ENCODE measurements at places on chromosomes 5 and 9. TPM values are rescaled to one million over a fixed set of nuclear protein-coding genes. Genes with fewer than 3 reads are reported as not detected.

DNA sequence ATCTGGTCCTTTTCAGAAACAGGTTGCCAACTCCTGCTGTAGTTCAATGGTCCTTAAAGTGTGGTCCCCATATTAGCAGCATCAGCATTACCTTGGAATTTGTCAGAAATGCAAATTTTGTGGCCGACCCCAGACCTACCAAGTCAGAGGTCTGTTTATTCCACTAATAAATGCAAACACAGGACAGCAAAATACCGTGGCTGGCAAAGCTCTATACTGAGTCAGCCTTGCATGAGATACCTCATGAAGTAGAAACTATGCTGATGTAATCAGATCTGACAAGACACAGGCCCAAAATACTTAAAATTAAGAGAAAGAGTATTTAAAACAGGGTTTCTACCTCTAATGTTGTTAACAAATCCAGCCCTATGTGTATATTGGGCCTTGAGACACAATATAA is 3.0 kb downstream of the GOLM1 start:
- DNase-seq: no peak

DNA sequence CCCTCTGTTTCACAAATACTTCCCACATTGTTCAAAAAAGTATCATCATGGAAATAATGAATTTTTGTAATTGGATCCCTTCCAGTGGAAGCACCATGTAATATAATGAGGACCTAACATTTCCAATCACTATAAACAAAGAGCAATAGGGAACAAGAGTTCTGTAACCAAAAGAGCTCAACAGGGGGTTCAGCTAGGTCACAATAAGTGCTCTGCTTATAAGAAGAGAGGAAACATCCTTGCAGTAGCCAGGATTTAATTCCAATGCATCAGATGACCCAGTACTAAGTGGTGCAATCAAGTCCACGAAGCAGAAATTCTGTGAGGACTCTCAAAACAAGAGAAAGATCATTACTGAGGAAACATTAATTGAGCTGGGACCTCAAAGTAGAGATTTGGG is 5.9 kb downstream of the SERINC5 start:
- DNase-seq: peak; percentile 45

DNA sequence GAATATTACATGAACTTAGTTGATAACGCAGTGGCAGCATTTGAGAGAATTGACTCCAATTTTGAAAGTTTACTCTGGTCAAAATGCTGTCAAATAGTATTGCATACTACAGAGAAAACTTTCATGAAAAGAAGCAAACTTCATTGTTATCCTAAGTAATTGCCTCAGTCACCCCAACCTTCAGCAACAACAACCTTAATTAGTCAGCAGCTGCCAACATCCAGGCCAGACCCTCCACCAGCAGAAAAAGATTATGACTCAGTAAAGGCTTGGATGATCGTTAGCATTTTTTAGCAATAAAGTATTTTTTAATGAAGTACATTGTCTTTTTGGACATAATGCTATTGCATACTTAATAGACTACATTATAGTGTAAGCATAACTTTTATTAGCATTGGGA is 40.8 kb upstream of the SPDL1 start:
- no peak for DNase-seq

GRCh38 chr5:107812570-107813141 is 141.9 kb upstream of the EFNA5 start:
- DNase-seq: no peak

Gene SCGB3A1
- not detected for total RNA-seq

DNA sequence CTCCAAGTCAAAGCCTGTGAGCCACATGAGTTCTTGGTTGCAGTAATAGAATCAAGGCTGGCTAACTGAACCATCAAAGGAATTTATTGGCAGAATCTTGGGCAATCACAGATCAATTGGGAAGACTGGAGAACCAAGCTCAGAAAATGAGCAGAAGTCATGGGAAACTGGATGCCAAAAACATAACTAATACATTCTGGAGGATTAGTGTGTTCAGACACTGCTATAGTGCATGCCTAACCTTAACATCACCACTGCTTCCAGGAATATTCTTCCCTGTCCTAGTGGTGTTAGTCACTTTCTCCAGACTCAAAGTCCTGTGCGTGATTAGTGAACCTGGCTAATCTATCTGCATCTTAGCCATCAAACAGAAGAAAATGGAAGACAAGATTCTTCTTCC is 843.7 kb downstream of the EFNA5 start:
- no peak for DNase-seq

DNA sequence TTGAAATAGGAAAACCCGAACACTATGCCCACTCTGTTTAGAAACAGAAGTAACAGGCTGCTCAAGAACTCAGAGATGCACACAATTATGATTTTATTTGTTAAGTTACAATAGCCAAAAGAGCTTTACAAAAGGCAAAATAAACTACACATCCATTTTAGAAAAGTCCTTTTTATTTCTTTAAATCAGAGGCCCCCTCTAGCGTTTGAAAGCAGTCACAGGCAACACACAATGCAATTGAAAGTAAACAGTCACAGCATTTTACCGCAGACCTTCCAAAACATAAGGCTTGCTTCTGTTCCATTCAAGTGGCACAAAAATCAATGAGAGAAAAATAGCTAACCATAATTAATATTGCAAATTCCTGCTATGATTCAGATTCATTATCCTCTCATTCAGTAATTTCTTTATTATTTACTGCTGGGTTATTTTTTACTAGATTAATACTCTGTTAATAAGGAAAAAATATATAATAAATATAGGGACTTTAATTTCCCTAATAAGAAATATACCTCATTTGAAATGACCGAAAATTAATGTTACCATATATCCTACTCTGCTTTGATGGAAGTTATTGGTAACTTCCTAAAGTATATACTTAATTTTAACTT is 78.3 kb downstream of the CEP120 start:
- peak; percentile 76 for DNase-seq

- DNase-seq: no peak
These were observed 23.7 kb downstream of the SNX30 start for GRCh38 chr9:112774006-112774996.

GRCh38 chr5:151464101-151464500 is 16.7 kb downstream of the SLC36A1 start:
- DNase-seq: no peak

DNA sequence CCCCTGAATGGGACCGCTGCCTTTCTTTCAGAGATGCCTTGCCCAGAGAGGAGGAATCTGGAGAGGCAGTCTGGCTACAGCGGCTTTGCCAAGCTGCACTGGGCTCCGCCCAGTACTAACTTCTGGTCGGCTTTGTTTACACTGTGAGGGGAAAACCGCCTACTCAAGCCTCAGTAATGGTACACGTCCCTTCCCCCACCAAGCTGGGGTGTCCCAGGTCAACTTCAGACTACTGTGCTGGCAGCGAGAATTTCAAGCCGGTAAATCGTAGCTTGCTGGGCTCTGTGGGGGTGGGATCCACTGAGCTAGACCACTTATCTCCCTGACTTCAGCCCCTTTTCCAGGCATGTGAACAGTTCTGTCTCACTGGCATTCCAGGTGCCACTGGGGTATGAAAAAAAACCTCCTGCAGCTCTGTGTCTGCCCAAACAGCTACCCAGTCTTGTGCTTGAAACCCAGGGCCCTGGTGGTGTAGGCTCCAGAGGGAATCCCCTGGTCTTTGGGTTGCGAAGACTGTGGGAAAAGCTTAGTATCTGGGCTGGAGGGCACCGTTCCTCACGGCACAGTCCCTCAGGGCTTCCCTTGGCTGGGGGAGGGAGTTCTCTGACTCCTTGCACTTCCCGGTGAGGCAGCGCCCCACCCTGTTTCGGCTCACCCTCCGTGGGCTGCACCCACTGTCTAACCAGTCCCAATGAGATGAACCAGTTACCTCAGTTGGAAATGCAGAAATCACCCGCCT is 171.2 kb downstream of the CWC27 start:
- peak; percentile 59 for DNase-seq

GRCh38 chr5:154409230-154409840 is 36.5 kb upstream of the SAP30L start:
- DNase-seq: no peak

GRCh38 chr9:116383133-116383532 is 229.5 kb downstream of the PAPPA start:
- no peak for DNase-seq

GRCh38 chr9:111953444-111953843 is 56.8 kb downstream of the UGCG start:
- DNase-seq: no peak

DNA sequence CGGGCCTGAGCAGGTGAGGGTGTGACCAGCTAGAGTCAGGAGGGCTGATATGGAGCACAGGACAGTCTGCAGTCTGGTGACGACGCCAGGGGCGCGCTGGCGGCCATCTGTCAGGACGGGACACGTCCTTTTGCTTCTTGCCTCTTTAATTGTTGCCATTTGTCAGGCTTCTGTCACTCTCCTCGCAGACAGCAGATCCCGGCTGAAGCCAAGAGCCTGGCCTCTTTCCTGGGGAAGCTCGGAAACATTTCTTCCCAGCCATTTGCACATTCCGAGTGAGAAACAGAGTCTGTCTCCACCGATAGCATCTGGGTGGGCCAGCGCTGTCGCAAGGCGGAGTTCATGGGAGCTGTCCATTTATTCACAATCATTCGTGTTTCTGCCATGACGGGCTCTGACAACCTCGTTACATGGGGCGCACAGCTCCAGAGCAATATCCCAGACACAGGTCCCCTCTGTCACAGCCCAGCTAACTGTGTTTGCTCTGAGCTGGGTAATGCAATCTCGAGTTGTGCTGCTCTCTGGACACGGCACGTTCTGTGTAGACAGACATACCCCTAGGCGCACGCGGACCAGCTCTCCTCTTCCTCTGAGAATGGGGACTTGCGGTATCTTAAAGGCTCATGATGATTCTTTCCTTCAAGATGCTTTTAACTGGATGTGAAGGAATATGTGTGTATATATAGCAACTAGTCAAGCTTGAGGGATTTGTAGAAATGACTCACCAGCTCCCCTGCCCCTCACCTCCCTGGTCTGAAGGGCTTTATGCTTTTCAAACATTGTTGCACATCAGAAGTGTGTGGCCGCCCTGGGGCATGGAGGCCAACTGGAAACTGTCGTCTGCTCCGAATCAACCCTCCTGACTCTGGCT is 105.3 kb upstream of the FCN2 start:
- no peak for DNase-seq

DNA sequence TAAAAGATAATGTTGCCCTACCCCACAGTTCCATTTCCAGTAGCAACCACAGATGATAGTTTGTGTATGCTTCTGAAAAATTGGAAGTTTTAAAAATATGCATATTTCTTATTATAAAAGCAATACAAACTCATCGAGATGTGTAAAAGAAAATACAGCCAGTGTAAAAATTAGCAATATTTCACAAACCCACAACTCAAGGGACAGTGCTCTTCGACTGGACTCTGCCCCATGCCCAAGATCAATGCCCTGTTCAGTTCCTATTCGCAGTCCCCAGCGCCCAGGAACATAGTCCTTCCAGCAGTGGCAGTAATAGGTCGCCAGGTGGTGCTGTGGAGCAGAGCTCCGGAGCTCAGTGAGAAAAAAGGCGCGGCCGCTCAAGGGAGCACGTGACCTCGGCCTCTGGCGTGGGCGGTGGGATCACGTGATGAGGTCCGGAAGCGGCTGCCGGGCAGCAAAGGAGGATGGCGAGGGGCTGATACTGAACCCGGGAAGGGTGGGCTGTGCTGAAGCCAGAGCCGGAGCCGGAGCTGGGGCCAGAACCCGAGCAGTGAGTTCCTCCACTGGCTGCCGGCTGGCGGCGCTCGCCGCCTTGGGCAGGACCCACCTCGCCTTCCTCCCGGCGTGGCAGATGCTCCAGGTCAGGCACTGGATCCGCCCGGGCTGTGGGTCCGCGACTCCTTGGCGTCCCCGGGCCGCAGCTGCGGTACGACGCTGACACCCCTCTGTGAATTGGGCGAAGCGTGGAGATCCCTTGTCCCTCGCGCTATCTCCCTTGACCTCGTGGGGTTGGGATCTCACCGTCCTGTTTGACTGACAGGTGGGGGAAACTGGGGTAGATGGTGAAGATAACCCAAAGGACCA is at the start of gene SLC36A1:
Gene SLC36A1, plus strand, starts transcription at position 430 of the 864 bp plus-strand sequence. CDS start 11,190 bp downstream, outside the sequence.
- DNase-seq: peak; percentile 99

- DNase-seq: no peak
These were observed 128.9 kb downstream of the PDE8B start for GRCh38 chr5:77339337-77339890.

GRCh38 chr5:130424341-130424740 is 520.1 kb downstream of the CHSY3 start:
- DNase-seq: no peak

GRCh38 chr5:93189707-93190120 is 391.3 kb downstream of the NR2F1-AS1 start:
- no peak for DNase-seq

GRCh38 chr9:128054087-128054486 is 13.0 kb downstream of the NAIF1 start:
- DNase-seq: no peak

DNA sequence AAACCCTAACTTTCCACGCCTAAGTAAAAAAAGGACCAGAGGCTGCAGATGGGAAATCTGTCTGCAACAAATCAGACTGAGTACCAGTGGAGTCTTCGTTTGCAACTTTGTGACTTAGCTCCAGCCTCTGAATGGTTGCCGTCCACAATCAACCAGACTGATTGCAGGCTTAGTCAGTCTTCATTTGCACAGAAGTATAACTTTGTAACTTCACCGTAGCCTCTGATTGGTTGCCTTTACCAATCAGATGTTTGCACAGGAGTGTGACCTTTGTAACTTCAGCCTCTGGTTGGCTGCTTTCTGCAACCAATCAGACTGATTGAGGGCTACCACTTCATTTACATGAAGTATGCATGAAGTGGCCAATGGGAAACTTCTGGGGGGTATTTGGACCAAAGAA is 53.7 kb downstream of the TGFBR1 start:
- no peak for DNase-seq

- no peak for DNase-seq
These were observed 25.8 kb downstream of the FBXL7 start for GRCh38 chr5:15525703-15526275.

- peak; percentile 46 for DNase-seq
These were observed 284.4 kb downstream of the DNAH5 start for GRCh38 chr5:13660072-13660471.

Gene PCDHGB1
- total RNA-seq: 8.9 TPM

Gene THBS4
- 23.2 TPM for total RNA-seq

DNA sequence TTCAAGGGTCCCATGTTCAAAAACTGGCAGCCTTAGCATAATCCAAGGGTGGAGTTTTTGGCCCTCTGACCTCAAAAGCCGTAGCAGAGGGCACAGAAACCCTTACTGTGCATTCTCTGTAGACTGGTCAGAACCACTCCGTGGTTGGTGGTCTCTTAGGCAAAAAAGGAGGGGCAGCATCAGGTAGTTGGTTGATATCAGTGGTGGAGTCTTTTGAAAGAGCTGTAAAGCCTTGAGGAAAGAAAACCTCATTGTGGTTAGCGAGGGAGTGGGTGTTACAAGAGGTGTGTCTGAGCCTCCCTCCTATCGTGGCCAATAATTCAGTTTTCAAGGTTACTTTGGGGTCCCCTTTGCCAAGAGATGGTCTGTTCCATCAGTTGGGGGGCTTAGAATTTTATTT is 40.9 kb downstream of the ARHGEF28 start:
- DNase-seq: no peak

Gene CCDC152
- total RNA-seq: 13.9 TPM

DNA sequence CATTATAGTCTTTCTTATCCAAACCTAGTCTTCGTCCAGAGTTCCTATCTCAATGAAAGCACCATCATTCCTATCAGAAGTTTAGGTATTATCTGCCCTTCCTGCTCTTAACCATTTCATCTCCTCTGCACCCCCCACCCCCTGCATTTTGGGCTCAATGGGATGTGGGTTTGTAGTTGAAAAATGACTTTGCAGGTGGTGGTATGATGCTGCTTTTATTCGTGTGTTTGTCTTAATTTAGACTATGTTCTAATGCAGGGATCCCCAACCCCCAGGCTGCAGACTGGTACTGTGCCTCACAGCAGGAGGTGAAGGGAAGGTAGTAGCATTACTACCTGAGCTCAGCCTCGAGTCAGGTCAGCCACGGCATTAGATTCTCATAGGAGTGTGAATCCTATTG is 49.4 kb upstream of the ZNF608 start:
- peak; percentile 21 for DNase-seq

Measured in GM23338 (cell line).